ENCODE measurements at places on chromosomes 16 and 17.

DNA sequence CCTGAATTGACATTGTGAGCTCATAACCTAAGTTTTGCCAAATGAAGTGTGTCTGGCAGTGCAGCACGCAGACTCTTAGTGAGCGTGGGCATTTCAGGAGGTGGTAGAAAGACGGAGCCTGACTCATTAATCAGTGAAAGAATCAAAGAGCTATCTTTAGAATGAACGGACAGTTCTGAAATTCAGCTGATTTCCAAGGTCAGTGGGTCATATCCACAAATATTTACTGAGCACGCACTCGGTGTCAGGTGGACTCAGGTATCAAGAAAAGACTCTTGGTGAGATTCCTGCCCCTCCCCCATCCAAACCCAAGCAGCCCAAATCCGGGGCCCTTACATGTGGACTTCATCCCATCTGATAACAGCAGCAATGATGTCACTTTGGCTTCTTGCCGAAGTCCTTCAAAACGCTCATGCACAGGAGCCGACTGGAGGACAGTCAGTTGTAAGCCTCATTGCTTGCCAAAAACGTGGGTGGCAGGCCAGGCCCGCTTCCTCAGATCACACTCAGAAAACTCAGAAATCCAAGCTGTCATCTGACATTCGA, 185.8 kb downstream of the HS3ST3A1 start:
- no peak for DNase-seq

GRCh38 chr16:22027633-22028032, 19.7 kb downstream of the MOSMO start:
- DNase-seq = no peak

DNA sequence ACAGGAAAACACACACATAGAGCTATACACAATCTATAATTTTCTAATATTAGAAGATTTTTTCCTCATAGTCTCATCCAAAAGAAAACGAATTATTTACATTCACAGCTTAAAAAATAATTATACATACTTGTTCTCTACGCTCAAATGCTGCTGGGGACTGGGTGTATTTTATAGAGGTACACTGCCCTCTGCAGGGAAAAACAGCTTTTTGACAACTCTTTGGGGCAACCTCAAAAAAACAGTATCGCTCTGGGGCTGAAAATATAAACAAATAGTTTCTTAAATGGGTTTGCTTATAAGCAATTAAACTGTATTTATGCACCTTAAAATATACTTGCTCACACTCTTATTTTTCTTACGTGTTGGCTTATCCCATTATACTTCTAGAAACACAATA, 261.8 kb upstream of the PSMD7 start:
- no peak for DNase-seq

GRCh38 chr17:79942591-79943346, 92.9 kb downstream of the TBC1D16 start:
- no peak for DNase-seq

GRCh38 chr17:78184351-78184750, 2.5 kb downstream of the TK1 start:
- DNase-seq = no peak

DNA sequence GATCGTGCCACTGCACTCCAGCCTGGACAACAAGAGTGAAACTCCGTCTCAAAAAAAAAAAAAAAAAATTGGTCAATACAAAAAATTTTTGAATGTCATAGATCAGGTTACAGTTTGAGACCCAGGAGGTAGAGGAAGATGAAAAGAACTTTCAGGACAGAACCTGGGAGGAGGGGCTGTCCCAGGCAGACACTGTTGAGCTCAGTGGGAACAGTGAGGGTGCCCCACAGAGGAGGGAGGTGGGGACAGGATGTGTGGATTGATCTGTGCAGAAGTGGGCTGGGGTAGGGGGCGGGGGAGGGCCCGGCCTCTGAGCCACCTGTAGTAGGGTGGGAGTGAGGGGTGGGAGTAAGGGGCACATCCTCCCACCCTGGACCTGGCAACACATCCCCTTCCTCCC, 58.3 kb downstream of the PRMT7 start:
- no peak for DNase-seq

DNA sequence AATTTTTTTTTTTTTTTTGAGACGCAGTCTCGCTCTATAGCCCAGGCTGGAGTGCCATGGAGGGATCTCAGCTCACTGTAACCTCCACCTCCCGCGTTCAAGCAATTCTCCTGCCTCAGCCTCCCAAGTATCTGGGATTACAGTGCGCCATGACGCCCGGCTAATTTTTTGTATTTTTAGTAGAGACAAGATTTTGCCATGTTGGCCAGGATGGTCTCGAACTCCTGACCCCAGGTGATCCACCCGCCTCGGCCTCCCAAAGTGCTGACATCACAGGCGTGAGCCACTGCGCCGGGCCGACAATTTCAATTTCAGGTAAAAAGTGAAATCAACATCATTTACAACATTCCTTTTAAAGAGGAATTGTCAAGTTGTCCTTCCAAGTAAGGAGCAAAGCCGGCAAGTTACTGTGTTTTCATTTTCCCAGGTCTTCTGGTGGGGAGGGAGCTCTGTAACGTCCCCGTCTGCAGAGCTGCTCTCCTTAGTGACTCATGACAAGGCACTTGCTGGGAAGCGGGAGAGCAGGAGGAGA, 873 bp downstream of the NPLOC4 start:
- DNase-seq = no peak

DNA sequence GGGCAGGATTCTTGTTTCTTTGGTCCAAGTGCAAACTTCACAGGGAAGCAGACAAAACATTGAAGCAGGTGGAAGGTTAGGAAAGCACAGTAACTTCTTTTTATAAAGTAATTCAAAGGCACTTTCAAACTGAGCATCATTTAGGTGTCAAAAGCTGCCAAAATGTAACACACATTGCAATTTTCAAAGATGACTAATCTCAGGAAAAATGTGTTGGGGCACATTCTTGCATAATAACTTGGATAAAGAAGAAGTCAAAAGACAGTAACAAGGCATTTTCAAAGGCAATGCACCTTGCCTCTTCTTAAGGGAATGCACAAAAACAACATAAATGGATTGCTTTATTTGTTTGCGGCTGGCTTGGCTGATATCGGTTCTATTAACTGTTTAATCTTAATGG, 3.6 kb downstream of the KCNJ2 start:
- no peak for DNase-seq

DNA sequence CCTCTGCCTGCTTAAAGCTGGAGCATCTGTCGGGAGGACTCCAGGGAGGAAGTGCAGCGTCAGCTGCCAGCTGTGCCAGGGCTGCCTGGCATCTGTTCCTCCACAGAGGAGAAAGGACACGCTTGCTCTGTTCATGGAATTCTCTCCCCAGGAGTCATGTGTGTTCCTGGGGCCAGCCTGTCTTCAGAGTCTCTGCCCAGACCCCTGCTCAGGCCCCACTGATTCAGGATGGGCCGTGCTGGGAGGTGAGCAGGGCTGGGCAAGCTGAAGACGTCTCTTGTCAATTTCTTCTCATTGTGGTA, 24.2 kb downstream of the CRISPLD2 start:
- no peak for DNase-seq

DNA sequence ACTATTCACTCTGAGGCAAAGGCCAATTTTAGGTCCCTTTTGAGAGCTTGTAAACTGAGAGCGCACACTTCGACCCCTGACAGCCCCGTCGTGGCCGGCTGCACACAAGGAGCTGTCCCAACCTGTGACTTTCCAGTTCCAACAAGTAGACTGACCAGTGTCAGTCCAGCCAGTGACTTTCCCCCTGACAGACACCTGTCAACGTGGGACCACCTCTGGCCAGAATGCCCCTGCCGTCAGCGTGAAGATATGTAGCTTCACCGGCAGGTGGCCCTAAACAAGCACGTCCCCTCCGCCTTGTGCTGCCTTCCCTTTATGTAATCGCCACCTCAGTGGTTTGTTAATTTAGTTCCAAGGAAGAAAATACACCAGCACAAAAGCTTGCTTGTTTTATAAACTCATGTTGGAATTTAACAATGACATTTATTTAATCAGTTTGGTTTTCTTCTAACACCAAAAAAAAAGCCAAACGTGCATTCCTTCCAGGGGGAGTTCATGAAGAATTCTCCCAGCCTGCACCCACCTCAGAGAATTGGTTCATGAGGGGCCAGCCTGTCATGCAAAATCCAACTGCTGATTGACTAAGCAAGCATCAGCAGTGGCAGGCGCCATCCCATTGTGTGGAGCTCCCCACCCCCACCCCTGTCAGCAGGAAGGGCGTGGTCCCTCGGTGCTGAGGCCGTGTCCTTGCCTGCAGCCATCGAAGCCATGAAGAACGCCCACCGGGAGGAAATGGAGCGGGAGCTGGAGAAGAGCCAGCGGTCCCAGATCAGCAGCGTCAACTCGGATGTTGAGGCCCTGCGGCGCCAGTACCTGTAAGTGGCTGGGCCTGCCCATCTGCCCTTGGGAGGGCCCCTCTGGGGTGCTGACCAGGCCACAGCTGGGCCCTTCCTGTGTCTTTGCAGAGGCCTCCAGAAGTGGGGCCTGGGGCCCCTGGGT, 33.9 kb downstream of the PLD6 start:
- no peak for DNase-seq

DNA sequence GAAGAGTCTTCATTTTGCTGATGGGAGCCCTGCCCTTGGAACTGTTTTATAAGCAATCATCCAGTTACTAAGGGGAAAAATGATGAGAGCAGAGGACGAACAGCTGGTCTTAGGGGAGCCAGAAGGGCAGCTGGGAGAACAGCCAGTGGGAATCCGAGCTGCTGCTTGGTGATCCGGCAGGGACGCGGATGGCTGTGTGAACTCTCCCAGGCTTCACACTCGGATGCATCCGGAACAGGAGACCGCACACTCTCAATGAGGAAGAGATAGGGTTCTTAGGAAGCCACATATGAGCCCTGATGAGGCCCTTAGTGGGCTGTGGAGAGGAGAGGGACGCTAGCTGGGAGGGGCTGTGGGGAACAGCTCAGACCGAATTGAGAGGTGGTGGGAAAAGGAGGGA, 5.0 kb upstream of the CACNG5 start:
- no peak for DNase-seq

DNA sequence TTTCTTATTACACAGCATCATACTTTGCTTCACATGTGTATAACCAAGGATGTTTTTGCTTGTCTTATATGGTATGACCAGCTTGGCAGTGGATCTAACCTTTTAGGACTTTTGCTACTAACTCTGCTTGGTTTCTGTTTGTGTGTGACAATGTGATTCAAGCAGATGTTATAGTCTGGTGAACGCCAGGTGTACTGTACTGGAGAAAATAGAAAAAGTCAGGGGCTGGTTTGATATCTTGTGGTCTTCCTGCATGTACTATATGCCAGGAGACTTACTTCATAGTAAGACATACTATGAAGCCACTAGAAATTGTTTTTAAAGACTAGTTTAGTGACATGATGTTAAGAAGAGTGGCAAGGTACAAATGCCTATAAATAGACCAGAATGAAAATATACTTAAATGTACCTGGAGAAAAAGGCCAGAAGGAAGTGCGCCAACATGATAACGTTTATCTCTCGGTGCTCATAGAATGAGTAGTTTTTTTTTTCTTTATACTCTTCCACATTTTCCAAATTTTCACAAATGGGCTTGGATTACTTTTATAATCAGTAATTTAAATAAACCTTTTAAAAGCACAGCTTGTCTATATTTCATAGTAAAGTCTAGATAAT, 112.3 kb downstream of the PRKCA start:
- DNase-seq = no peak

- no peak for DNase-seq
Observed at GRCh38 chr16:65531475-65531874, 409.6 kb upstream of the CDH11 start.

DNA sequence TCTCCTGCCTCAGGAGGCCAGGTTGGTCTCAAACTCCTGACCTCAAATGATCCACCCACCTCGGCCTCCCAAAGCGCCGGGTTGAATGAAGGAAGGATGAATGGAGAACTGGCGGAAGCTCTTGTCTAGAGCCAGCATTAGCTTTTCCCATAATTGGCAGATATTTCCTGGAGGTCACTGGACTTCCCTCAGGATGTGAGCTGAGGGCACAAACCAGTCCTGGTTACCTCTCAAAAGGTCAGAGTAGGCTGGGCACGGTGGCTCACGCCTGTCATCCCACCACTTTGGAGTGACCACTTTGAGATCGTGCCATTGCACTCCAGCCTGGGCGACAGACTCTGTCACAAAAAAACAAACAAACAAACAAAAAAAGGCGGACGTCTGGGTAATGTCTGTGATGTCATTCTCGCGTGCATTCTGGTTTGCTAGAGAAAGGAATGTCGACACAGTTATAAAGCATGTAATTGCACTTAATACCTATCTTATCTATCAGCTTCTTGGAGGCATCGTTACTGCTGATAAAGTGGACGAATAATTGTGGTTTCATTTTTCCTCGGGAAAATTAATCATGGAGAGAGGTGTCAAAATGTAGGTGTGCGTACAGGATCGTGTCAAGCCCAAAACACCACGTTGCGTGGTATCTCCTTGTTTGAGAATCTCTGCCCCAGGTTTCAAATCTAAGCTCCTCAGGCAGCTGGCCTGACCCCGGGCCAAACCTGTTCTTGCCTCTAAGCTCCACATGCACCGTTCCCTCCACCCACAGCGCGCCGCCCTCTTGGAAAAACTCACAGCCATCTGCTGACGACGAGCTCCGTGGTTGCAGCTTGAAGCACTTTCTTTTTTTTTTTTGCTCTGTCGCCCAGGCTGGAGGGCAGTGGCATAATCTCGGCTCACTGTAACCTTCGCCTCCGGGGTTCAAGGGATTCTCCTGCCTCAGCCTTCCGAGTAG, 6.4 kb upstream of the CRK start:
- DNase-seq = no peak

DNA sequence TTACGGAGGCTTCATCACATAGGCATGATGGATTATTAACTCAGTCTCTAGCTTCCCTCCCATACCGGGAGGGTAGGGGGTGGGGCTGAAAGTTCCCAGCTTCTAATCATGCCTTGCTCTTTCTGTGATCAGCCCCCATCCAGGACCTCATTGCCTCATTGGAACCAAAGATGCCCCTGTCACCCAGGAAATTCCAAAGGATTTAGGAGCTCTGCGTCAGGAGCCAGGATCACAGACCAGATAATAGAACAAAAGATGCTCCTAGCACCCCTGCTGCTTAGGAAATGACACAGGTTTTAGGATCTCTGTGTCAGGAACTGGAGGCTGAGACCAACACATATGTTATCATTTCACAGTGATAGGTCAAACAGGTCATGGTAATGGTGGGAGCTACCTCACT, 9.7 kb downstream of the USB1 start:
- DNase-seq = no peak

- peak; percentile 82 for DNase-seq
Observed at GRCh38 chr17:56834380-56835263, 671 bp downstream of the DGKE start.

- no peak for DNase-seq
Observed at GRCh38 chr17:3802461-3803307, 1.7 kb upstream of the ITGAE start.

GRCh38 chr17:72104863-72105234, 16.0 kb upstream of the SOX9 start:
- no peak for DNase-seq

- no peak for DNase-seq
Observed at GRCh38 chr17:41621916-41622315, 2.5 kb downstream of the KRT17 start.

- DNase-seq = no peak
Observed at GRCh38 chr16:72905581-72905980, 142.3 kb downstream of the ZFHX3 start.

- DNase-seq = no peak
Observed at GRCh38 chr17:34095106-34095505, 160.0 kb upstream of the CCL2 start.

GRCh38 chr16:87358250-87358649, 25.3 kb downstream of the FBXO31 start:
- DNase-seq = no peak

Measured in right kidney (tissue), 9 donors.